Bronchial smooth muscle cell (primary cell): ENCODE measurements at places on chromosomes 7 and 10. TPM values are rescaled to one million over a fixed set of nuclear protein-coding genes. Genes with fewer than 3 reads are reported as not detected.

Gene XPNPEP1
- total RNA-seq: 104 and 141 TPM in 2 replicates

Gene ELMO1
- 0.16 and 0.26 TPM in 2 replicates for total RNA-seq

Gene EVX1
- total RNA-seq: not detected in 2 replicates

Gene STAG3
- total RNA-seq: 0.32 and 0.69 TPM in 2 replicates

Gene IMPDH1
- 28.8 and 33.5 TPM in 2 replicates for total RNA-seq

Gene SFMBT2
- total RNA-seq: 0.17 and 0.47 TPM in 2 replicates

Gene BRAF
- total RNA-seq: 13.1 and 18.3 TPM in 2 replicates

Gene CH25H
- total RNA-seq: 0.26 and 0.47 TPM in 2 replicates

Gene GPR37
- 1.8 and 4.7 TPM in 2 replicates for total RNA-seq

Gene EBF3
- total RNA-seq: 9.0 and 18.0 TPM in 2 replicates

Gene ZPBP
- not detected in 2 replicates for total RNA-seq

Gene THSD7A
- total RNA-seq: 0.17 and 1.1 TPM in 2 replicates

Gene SKIDA1
- total RNA-seq: 0.47 and 0.60 TPM in 2 replicates

Gene PRKRIP1
- total RNA-seq: 9.7 and 14.5 TPM in 2 replicates

Gene SDK1
- 1.4 and 7.8 TPM in 2 replicates for total RNA-seq

Gene NEUROG3
- total RNA-seq: not detected in 2 replicates

Gene PRXL2A
- 0.32 and 0.77 TPM in 2 replicates for total RNA-seq

Gene SFTPA2
- total RNA-seq: not detected in 2 replicates

Gene IFIT1B
- under 0.01 TPM in 1 of 2 replicates, not detected in the other for total RNA-seq

Gene HKDC1
- under 0.01 and 0.77 TPM in 2 replicates for total RNA-seq

Gene CAMK2B
- total RNA-seq: 0.17 TPM in 1 of 2 replicates, not detected in the other

Gene FXYD4
- total RNA-seq: not detected in 2 replicates

Gene SLC16A12
- total RNA-seq: under 0.01 and 0.16 TPM in 2 replicates

Gene PPP1R17
- under 0.01 TPM in 1 of 2 replicates, not detected in the other for total RNA-seq

Gene HOXA10
- total RNA-seq: under 0.01 TPM in 1 of 2 replicates, not detected in the other

Gene CCDC172
- not detected in 2 replicates for total RNA-seq

Gene NUTM2D
- total RNA-seq: 1.6 and 2.0 TPM in 2 replicates

Gene MSS51
- total RNA-seq: 1.1 and 1.4 TPM in 2 replicates

Gene CLIP2
- 59.4 and 62.3 TPM in 2 replicates for total RNA-seq

Gene PHYHIPL
- under 0.01 TPM in 1 of 2 replicates, not detected in the other for total RNA-seq

Gene NUDT13
- 1.5 and 1.6 TPM in 2 replicates for total RNA-seq

Gene ANXA8
- 0.32 and 0.52 TPM in 2 replicates for total RNA-seq

Gene CYP3A7
- 0.34 and 1.1 TPM in 2 replicates for total RNA-seq

Gene VAX1
- total RNA-seq: not detected in 2 replicates

Gene LIPJ
- total RNA-seq: under 0.01 and 0.16 TPM in 2 replicates

Gene ENTPD1
- total RNA-seq: under 0.01 and 0.60 TPM in 2 replicates

Gene SH2B2
- total RNA-seq: 0.94 and 0.95 TPM in 2 replicates

Gene MLXIPL
- 0.09 and 0.16 TPM in 2 replicates for total RNA-seq

Gene CFAP43
- total RNA-seq: 0.16 and 0.52 TPM in 2 replicates

Gene MCM10
- 0.34 and 1.3 TPM in 2 replicates for total RNA-seq

Gene TMEM236
- total RNA-seq: under 0.01 TPM in 1 of 2 replicates, not detected in the other

Gene TRRAP
- 12.3 and 14.1 TPM in 2 replicates for total RNA-seq

Gene ADRB1
- total RNA-seq: not detected in 2 replicates

Gene ANKRD2
- total RNA-seq: 0.16 and 4.9 TPM in 2 replicates

Gene HEPACAM2
- 0.09 and 0.16 TPM in 2 replicates for total RNA-seq

Gene MACC1
- total RNA-seq: 0.09 and 0.47 TPM in 2 replicates
